ENCODE measurements at places on chromosomes 1 and 21. TPM values are rescaled to one million over a fixed set of nuclear protein-coding genes. Genes with fewer than 3 reads are reported as not detected.

PLA2G2C gene
- 0.31 TPM for total RNA-seq

PUSL1 gene
- 35.4 TPM for total RNA-seq

ST6GALNAC5 gene
- total RNA-seq: 26.6 TPM

GJB3 gene
- 0.50 TPM for total RNA-seq

- no peak for DNase-seq
Measured at GRCh38 chr1:6358757-6359201, 34.8 kb downstream of the ACOT7 start.

GRCh38 chr1:208084764-208085163 is 159.4 kb downstream of the PLXNA2 start:
- no peak for DNase-seq

DNA sequence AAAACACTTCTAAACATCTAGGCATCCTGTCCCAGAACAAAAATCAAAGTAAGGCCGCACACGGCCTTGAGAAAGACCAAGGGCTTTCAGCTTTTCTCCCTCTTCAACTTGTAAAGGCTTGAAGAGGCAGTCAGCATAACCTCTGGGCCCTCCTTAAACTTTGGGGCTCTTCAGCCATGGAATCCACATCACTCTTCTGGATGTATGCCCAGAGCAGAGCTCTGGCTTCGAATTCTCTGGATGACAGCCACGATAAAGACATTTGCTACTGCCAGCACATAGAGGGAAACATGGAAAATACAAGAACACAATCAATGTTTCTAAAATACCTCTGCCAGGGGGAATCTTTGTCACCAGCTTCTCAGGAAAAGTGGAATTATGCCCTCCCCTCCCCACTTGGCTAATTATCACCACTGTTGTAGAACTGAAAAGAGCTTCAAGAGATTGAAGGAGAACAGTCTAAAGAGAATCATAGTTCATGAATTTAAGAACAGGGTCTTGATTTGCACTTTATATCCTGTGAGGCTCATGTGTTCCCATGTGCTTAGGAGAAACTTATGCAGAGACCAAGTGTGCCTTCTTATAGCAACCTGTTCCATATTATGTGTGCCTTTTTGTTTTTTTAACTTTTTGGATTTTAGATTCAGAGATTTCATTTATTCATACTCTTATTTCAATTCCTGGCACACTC is 39.0 kb upstream of the DPT start:
- peak; percentile 58 for DNase-seq

DNA sequence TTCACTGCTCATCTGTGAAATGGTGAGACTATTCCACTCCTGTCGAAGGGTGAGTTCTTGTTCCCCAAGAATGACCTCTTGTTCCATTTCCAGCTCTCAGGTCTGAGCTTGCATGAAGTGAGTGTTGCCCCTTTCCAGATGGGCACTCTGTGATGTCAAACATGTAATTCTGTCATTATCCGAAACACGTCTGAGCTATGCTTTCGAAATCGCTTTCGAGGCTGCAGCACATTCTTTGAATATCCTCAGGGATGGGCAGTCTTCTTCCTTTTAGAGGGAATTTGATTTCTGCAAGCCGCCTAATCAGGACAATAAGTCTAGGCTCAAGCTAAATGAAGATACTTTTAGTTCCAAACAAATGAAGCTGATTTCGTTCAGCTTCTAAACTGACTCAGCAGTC is 15.1 kb downstream of the NFASC start:
- no peak for DNase-seq

GRCh38 chr1:200786788-200787187 is 48.1 kb downstream of the CAMSAP2 start:
- DNase-seq: no peak

- no peak for DNase-seq
Measured at GRCh38 chr21:29235714-29236197, 63.0 kb upstream of the BACH1 start.

DNA sequence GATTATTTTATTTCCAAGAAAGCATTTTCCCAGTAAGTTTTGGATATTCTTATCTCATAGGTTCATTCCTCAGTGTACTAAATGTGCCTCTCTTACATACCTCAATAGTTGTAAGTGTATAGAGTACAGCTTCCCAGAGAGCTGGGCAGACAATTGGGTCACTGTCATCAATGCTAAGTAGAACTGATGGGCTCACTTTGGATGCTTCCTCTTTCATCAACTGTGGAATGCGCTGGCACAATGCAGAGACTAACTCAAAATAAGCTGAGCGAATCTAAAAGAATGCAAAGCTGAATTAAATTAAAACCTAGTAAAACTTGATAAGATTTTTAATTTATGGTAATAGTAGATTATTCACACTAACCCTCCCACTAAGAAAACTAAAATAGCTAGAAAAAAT is 21.5 kb downstream of the LTN1 start:
- DNase-seq: no peak

GRCh38 chr1:9700340-9700739 is 48.8 kb downstream of the PIK3CD start:
- DNase-seq: no peak

- DNase-seq: peak; percentile 71
Measured at GRCh38 chr21:46392921-46393320, 65.8 kb upstream of the DIP2A start.

DNA sequence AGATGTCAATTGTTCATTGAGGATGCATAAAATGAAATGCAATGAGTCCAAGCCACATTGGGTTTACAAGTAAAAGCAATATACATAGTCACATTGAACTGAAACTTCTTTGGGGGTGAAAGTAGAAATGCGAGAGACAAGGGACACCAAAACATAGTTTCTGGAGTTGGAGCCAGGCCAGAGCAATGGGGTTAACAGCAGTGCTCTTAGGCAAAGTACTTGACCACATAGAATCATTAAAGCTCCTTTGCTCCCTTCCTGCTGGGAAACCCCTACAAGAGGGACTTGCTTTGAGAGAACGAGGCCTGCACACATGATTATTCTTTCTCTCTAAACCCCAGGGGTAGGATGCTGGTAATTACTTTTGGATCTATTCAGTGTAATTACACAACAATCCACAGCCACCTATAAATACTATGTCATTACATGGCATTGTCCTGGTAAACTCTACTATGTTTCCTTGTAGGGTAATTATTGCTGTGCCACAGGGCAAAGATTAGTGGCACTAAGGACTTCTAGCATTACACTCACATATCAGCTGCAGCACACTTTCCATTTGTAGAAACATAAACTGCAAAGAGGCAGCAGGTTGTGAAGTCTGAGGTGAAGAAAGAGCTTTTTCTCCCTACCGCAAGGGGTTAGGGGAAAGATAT is 421.6 kb upstream of the PBX1 start:
- DNase-seq: no peak

DNA sequence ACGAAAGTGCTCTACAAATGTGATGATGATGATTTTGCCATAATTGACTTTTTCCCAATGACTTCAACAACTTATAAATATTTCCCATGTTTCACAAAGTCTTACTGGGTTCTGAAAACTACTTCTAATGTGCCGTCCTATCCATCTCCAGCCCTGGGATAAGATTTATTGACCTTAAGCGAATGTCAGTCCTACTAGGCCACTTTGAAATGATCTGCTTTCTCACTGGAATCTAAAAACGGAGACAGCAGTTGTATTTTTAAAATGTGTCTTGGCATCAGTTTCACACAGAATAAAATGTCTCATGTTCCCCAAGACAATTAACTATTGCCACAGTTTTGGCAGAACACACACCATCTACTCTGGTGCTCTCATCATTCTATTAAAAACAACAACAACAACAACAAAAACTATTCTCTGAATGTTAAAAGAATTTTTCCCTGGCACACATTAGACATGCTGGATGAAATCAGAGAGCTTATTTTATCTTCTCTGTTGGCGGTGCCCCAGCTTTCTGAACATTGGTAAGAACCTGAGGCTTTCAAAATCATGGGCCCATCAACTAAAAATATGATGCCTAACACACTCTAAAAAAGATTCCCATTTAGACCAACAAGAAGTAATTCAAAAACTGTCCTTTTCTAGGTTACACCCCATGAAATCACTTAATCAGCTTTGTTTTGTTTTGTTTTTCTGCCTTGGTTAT is 23.1 kb upstream of the DNASE2B start:
- peak; percentile 44 for DNase-seq

GRCh38 chr1:109598156-109598555 is 21.3 kb downstream of the GNAT2 start:
- DNase-seq: no peak

DNA sequence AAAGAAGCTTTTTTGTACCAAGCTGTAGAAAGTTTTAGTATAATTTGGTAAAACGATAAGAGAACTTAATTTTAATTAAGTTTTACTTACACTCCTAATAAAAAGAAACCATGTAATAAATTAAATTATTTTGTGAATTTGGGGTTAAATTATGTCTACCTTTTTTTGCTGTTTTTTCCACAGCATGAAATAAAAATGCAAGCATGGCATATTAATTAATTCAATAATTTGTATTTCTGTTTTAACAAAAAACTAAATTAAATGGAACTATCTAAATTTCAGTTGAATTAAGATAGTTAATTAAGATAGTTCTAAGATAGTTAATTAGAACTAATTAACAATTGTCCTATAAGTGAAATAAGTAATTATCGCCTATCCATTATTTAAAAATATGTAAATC is 39.4 kb downstream of the VANGL2 start:
- DNase-seq: no peak

DNA sequence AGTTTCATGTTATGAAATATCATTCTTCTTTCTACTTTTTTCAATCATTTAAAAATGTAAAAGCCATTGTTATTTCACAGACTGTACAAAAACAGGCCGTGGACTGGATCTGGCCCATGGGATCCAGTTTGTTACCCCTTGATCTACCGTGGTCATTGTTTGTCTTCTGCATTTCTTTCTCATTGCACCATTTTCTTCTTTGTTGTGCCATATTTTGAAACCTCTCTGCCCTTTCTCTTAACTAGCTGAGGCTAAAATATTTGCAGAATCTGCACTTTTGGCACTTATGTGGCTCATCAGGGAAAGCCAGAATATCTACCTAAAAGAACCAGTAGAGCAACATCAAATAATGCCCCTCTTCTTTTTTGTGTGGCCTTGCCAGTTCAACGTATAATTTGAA is 50.5 kb downstream of the DNAJC6 start:
- DNase-seq: no peak

- DNase-seq: no peak
Measured at GRCh38 chr1:20382711-20383110, 92.0 kb downstream of the VWA5B1 start.

- DNase-seq: no peak
Measured at GRCh38 chr1:183093786-183094298, 70.6 kb downstream of the LAMC1 start.

GRCh38 chr1:92601044-92601443 is 114.3 kb upstream of the GFI1 start:
- no peak for DNase-seq
